ENCODE measurements at places on chromosomes 13 and 19.

GRCh38 chr13:92315265-92315664, 911.3 kb upstream of the GPC6 start:
- no peak for DNase-seq

GRCh38 chr13:112885782-112886268, 83.2 kb upstream of the MCF2L start:
- DNase-seq, result no peak

GRCh38 chr19:56085571-56086275, 35.4 kb downstream of the ZNF787 start:
- DNase-seq, result no peak

DNA sequence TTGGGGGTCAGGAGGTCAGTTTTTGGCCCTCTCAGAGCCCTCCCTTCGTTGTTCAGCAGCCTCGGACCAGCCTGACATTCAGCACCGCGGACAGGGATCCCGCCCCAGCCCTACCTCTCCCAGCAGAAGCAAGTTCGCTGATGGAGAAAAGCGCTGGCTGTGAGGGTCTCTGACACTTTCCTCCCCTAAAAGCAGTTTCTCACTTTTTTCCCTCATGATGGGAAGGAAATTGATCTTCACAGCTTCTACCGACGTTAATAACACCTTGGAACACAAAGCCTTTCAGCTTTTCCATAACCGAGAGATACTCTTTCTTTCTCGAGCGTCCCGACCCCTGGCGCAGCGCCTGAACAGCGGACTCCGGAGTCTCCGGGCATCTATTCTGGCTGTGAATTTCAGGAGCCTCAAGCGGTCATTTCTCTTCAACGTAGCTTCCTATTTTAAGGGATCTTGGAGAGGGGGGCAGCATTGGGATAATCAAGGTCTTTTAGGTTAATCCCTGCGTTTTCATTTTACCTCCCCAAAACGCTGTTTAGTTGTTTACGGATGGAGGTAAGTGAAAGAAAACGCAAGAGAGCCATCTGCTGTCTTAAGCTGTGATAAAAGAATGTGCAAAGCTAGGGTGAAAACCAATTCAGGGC, 467.2 kb downstream of the ITGBL1 start:
- no peak for DNase-seq

- DNase-seq, result no peak
Observed at GRCh38 chr13:46150134-46150693, 31.8 kb downstream of the LCP1 start.

DNA sequence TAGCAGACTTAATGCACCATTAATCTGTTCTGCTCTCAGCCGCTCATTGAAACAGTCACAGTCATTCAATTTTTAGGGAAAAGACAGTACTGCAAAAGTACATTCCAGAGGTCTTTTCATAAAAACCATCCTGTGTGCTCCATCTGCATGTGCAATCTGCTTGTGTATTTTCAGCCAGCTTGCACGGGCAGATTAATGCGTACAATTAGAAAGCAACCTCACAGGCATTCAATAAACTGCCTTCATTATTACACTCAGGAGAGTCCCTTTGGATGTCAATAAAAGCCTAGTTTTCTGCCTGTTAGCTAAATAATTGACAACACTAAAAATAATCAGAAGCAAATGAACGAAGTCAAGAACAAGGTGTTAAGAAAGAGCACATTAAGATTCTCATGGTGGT, 41.9 kb downstream of the EPSTI1 start:
- DNase-seq, result no peak

GRCh38 chr19:32890841-32891240, 21.3 kb upstream of the SLC7A9 start:
- DNase-seq, result no peak

DNA sequence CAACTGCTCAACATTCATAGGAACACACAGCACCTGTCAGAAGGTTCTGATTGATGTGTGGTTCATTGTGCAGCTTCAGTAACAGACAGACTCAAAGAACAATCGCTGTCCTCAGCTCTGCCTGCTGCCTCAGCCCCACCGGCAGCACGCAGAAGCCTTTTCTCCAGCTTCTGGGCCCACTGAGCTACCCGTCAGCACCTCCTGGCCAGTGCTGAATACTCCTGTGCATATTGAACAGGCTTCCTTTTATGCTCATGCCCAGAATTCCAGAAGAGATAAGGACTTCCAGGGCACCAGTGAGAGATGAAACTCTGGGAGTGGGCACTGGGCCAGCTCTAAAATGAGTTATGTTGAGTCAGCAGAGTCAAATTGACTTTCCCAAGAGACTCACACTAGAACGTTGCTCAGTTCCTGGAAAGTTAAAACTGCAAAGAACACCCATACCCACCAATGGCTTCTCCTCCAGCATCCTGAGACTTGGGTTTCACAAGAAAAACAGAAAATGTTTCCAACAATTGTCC, 119.3 kb downstream of the COL4A1 start:
- DNase-seq, result no peak

- DNase-seq, result no peak
Observed at GRCh38 chr13:109779074-109779473, 7.3 kb downstream of the IRS2 start.

- no peak for DNase-seq
Observed at GRCh38 chr19:44757057-44757734, 8.7 kb downstream of the BCL3 start.

- no peak for DNase-seq
Observed at GRCh38 chr19:45279587-45280192, 28.6 kb downstream of the MARK4 start.

Measured in activated T-cell treated with anti-CD3 and anti-CD28 coated beads, Interleukin-2, amount 50 U/mL, for 48 hours (primary cell).